ENCODE measurements at places on chromosomes 7 and 10.

GRCh38 chr7:54591404-54592386, 49.5 kb downstream of the VSTM2A start:
- no peak for DNase-seq

GRCh38 chr10:81179805-81180452, 642.2 kb downstream of the SH2D4B start:
- DNase-seq = no peak

DNA sequence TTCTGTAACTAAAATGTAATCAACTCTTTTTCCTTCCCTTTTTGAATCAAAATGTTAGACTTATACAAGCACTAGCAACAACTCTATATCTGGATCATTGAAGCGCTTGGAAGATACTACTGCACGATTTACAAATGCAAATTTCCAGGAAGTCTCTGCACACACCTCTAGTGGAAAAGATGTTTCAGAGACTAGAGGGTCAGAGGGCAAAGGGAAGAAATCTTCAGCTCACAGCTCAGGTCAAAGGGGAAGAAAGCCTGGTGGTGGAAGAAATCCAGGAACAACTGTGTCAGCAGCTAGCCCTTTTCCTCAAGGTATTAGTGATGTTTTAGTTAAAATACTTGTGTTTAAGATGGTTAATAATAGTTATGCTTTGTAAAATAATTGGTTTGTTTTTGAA, 136.4 kb downstream of the MLLT10 start:
- no peak for DNase-seq

GRCh38 chr7:137073571-137074325, 205.3 kb downstream of the CHRM2 start:
- no peak for DNase-seq

DNA sequence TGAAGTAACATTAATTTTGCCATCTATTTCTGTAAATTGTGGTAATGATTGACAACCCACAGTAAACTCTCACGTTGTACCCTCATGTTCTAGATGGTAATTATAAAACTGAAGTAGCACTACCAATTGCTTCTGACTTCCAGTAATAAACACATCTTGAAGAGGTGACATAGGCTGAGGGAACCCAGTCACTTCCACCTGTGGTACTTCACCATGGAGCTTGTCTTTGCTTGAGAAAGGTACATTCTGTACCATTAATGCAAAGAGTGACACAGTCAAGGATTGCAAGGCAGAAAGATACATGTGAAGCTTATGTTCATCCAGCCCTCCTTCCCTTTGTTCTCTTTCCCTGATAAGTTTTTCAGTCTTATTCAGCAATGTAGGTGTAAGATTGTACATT, 11.2 kb downstream of the CAPZA2 start:
- DNase-seq = no peak

DNA sequence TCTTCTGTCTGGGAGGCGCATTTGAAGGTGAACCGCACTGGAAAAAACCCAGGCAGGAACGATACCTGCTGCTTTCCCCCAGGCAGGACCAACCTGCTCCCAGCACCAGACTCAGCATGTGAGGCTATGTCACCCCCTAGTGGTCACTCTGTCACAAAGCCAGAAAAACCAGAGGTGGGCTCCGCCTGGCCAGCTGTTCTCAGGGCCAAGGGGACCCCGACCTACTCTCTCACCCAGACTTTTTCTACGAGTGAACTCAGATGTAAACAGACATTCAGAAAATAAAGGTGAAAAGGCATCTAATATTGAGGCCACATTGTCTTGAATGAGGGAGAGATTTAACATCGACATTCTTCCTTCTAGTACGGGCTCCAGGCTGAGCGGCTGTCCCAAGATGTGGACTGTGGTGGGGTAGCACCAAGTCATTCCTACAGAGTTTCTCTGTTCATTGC, 117.3 kb downstream of the PRKAG2 start:
- peak; percentile 48 for DNase-seq

- no peak for DNase-seq
These were observed 1.5 kb upstream of the PARD3 start for GRCh38 chr10:34816501-34817002.

DNA sequence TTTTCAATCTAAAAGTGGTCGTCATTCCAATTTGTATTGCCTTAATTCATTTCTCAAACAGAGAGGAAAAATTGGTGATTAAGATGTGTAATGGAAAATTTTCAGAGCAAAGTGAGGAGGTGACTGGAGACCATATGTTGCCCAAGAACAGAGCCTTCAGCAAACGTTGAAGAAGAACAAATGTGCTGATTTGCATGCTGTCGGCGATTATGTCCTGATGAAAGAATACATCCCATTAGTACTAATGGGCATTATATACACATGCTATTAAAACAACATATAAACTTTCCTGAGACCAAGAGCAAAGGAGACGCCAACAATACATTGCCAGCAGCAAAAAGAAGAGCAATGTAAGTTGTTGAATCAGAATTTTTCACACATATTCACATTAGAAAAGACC, 100.0 kb upstream of the ARID5B start:
- DNase-seq = no peak

GRCh38 chr10:132350391-132350790, 18.4 kb downstream of the LRRC27 start:
- no peak for DNase-seq

- DNase-seq = no peak
These were observed 237.8 kb downstream of the SEMA3D start for GRCh38 chr7:84949067-84949466.

GRCh38 chr7:140914083-140914482, 10.6 kb downstream of the BRAF start:
- DNase-seq = no peak

DNA sequence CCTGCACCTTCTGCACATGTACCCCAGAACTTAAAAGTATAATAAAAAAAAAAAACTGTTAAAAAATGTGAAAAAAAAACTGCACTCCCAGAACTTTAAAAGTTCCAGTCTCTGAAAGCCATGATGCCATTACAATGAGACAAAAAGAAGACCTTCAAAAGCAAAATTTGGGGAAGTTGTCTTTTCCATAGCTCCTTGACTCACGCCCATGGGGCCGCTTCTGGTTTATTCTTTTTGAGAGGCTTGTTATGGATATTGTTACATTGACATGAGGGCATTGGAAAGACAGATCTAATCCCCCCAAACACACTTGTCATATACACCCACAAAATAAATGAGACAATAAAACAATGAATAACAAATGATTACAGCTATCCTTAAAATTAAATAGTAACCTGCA, 798 bp downstream of the BLNK start:
- DNase-seq = no peak

- peak; percentile 11 for DNase-seq
These were observed 228.8 kb downstream of the BMPER start for GRCh38 chr7:34133983-34134782.

DNA sequence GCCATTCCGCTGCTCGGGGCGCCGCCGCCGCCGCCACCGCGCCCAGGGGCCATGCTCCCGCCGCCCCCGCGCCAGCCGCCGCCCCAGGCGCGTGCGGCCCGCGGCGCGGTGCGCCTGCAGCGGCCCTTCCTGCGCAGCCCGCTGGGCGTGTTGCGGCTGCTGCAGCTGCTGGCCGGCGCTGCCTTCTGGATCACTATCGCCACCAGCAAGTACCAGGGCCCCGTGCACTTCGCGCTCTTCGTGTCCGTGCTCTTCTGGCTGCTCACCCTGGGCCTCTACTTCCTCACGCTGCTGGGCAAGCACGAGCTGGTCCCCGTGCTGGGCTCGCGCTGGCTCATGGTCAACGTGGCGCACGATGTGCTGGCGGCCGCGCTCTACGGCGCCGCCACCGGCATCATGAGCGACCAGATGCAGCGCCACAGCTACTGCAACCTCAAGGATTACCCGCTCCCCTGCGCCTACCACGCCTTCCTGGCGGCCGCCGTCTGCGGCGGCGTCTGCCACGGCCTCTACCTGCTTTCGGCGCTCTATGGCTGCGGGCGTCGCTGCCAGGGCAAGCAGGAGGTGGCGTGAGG, 383 bp downstream of the MARVELD1 start:
- peak; percentile 35 for DNase-seq

- DNase-seq = no peak
These were observed 59.6 kb downstream of the BLNK start for GRCh38 chr10:96211764-96212163.

DNA sequence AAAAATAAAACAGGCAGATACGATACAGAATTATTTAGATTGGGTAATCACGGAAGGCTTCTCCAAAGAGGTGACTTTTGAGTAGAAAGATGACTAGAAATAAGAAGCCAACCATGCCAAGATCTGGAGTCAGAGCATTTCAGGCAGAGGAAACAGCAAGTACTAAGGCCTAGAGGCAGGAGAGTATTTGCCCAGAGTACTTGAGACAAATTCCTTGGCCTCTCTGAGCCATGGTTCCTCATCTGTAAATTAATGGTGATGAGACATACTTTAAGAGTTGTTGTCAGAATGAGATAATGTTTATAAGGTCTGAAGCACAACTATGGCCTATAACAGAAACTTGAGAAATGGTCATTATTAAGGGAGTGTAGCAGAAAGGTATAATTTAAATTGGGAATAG, 15.8 kb upstream of the GPR37 start:
- no peak for DNase-seq

GRCh38 chr10:112296908-112297331, 13.7 kb downstream of the TECTB start:
- DNase-seq = no peak

DNA sequence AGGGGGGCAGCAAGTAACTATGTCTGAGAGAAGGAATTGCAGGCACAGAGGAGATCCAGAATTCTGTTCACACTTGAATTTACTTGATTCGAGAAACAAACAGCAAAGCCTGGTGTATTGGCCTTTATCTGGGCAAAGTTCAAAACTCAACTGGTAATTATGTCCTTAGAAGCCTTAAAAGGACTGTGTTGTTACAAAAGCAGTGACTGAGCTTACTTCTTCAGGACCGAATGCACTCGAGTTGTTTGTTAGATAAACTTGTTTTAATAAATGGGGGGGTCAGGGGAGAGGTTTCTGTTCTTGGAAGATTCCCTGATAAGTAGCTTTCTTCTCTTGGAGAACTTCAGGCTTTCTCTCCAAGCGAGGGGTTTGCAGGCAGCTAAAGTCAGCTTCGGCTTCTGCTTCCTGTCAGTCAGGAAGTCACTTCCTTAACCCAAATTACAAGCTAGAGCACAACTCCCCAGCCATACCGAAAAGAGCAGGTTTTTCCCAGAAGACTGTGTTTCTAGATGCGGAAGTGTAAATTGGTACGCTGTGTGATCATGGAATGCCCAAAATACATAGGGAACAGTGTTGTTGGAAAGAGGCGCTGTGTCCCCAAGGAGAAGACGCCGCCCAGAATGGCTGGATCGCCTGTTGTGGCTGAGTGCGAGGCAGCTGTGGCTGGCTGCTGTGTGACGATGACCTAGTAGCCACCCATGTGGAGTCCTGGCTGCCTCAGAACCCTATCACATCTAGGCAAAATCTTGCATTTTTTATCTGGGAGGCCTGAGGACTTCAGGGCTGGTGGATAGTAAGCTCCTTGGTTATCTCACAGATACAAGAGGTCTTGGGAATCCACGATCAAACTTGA, 110.4 kb downstream of the TCF7L2 start:
- peak; percentile 57 for DNase-seq

DNA sequence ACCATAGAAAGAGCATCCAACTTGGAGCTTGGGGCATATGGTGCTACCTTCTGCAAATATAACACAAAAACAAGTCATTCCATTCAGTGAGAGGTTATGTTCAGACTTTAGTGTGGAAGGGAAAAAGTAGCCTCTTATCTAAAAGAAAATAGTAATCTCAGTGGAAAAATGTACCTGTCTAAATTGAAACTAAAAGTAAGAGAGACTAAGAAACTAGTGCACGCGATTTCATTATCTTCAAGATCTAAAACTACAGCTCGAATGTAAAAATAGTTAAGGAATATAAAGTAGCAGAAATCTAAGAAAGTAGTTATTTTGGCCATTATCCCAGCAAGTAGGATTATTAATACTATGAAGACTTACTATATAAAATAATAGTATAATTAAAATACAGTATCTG, 233.0 kb upstream of the PPP1R3A start:
- no peak for DNase-seq

DNA sequence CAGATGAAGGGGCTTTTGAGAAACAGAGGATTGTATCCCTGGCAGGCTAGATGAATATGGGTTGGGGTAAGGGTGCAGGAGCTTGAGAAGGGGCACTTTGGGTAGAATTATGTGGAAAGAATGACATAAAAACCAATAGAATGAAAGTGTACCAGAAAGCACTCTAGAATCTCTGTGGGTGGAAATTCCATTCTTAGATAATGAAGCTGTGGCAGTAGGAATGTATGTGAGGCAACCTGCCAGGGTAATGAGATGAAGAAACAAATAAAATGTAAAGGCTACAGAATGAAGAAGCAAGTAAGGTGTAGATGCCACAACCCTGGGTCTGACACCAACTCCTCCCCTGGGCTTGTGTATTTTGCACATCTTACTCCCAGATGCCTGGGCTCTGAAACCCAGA, 16.8 kb downstream of the NOBOX start:
- no peak for DNase-seq

GRCh38 chr7:100894860-100895700, 608 bp downstream of the ACHE start:
- no peak for DNase-seq

DNA sequence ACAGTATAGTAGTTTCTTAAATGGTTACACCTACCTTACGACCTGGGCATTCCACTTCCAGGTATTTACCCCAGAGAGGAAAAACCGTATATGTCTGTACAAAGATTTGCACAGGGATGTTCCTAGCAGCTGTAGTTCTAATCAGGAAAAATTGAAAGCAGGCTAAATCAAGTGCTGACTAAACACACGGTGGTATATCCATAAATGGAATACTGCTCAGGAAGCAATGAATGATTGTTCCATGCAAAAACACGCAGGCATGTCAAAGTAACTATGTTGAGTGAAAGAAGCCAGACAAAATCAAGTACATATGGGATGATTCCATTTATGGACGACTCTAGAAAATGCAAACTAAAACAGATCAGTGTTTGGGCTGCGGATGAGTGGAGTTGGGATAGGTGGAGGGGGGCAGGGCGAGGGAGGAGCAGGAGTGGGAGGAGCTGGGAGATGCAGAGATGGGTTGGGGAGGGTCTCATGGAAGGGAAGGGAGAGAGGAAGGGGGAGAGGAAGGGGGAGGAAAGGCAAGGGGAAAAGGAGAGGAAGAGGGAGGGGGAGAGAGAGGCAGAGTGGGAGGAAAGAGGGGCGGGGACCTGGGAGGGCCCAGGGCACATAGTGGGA, 484 bp upstream of the MSRB2 start:
- no peak for DNase-seq

DNA sequence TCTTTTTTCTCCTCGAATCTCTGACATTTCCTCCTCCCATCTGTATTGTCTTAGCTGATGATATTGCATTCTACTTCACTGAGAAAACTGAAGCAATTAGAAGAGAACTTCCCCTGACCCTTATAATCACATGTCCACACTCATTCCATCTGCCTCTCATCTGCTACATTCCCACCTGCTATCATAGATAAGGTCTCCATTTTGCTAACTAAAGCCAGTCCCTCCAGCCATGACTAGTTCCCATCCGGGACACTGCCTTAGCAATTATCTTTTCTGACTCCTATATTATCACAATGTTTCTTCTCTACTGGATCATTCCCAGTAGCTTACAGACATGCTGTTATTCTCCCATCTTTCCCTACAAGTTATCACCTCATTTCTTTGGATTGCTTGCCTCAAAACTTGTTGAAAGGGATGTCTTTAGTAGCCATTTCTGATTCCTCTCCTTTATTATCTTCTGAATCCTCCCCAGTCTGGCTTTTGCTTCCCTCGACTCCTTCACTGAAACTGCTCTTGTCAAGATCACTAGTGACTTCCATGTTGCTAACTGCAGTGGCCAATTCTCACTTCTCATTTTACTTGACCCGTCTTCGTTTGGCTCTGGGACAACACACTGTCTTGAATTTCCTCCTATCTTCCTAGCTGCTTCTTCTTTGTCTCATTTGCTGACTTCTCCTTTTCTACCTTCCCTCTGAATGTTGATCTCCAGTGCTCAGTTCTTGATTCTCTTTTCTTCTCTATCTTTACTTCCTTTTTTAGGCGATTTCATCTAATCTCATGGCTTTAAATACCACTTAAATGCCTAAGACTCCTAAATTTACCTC, 35.9 kb downstream of the FZD1 start:
- no peak for DNase-seq
